Cardiac fibroblast (primary cell): ENCODE measurements at places on chromosomes 13 and 19.

DNA sequence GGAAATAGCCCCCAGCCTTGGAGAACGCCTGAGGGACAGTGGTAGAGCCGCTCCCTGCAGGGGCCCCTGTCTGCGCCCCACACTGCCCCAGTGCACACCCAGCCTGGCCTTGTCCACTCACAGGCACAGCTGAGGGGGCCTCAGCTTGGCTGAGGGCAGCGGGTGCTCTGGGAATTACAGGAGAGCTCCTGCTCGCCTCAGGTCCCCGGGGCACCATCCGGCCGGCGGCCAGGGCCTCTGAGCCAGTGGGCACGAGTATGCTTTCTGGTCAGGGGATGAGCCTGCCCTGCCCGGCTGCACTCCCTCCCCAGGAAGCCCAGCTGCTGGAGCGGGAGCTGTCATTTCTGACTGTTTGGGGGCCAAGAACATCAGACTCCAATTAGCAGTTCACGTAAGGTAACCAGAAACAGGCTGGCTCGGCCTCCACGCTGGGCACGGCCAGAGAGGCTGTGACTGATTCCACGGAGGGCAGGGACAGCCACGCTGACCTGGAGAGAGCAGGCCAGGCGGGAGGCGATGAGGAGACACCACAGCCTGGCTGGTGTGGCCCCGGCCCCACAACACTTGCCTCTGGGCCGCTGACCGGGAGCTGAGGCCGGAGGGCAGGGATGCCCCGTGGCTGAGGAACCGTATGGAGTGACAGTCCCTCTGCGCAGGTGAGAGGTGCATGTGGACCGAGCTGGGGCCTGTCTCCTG, 15.4 kb downstream of the CEBPG start:
- no peak for DNase-seq

- peak; percentile 1 for DNase-seq
Measured at GRCh38 chr13:91574766-91575165, 176.3 kb downstream of the GPC5 start.

- no peak for DNase-seq
Measured at GRCh38 chr19:35216833-35217648, 11.5 kb downstream of the FAM187B start.

- no peak for DNase-seq
Measured at GRCh38 chr19:17998827-17999150, 9.2 kb upstream of the ARRDC2 start.

DNA sequence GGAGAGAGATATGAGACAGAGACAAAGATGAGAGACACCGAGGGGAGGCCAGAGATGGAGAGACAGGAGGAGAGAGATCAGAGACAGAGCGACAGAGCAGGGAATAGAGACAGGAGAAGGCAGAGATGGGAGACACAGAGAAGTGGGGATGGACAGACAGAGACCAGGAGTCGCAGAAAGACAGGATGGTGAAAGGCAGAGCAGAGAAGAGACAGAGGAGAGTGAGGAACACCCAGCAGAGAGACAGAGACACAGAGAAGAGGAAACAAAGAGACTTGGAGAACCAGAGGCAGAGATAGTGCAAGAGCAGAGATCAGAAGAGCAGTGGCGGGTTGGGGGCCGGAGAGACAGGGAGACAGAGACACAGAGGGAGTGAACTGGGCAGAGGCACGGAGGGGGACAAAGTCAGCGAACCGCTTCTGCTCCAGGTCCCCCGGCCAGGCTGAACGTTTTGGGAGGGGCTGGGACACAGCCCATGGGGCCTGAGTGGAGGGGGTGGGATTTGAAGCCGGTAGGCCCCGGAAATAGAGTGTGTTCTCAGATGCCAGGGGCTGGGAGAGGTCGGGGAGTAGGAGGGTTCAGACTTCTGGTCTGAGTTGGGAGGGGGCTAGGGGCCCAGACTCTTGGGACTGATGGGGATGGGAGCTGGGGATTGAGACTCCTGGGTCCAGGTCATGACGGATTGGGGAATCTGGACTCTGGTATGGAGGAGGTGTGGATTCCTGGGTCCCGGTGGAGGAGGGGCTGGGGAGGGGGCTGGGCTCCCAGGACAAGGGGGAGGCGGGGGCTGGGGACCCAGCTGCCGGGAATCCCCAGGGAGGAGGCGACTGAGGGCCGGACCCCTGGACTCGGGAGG, 654 bp downstream of the ZNF579 start:
- DNase-seq, result peak; percentile 51

DNA sequence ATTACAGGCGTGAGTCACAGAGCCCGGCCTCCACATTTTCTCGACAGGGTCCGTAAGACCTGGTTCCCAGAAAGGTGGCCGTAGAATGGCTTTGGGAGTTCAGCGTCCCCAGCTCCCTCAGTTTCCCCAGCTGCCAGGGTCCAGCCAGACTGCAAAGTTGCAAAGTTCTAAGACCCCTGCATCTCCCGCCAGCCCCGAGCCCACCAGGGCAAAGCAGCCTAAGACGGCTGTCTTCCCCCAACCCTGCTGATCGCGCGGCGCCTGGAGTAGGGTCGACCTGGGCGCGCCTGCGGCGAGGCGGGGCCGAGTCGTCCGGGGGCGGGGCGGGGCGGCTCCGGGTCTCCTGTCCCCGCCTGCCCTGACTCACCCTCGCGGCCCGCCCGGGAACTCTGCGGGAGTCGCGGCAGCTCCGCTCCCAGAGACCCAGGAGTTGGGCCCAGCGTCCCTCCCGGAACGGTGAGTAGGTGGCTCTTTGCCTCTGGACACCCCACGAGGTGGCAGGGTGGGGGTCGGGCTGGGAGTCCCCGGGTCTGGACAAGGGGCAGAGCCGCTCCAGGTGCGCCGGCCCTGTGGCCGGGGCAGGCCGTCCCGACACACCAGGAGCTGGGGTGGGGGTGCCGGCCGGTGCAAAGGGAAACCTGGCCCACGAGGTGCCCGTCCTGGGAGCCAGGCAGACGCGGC, at the start of gene LRRC8E:
LRRC8E (plus strand) TSS at position 366 of the 681 bp plus-strand sequence. CDS start 7,094 bp downstream, outside the sequence.
- peak; percentile 72 for DNase-seq

DNA sequence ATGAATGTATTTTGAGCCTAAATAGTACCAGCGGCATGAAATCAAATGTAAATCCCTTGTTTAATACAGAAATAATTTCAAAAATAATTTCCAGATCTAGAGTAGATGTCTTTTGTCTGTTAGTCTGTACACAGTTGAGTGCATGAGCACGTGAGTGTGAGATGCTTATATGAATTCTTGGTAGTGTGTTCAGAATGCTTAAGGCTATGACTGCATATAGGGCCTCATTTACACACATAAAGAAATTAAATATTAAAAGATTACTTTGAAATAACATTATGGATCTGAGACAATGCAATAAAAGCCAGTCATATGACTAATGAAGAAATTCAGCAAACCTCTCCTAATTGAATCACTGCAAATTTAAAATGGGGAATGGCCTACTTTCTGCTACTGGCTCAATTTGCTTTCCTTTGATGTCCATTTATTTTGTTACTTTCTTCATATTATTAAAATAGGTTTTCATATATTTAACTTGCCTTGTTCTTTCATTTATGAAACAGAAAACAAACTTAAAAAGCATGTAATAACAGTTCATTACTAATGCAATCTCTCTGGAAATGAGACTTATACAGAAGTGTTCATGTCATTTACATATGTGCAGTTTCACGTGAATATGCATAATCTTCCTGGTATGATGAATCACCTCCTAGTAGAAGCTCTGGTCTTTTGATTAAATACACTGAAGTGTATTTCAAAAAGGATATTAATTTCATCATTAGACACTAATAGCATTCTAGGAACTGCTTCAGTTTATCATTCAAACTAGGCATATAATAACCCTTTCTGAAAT, 4.5 kb downstream of the AMER2 start:
- DNase-seq, result no peak

DNA sequence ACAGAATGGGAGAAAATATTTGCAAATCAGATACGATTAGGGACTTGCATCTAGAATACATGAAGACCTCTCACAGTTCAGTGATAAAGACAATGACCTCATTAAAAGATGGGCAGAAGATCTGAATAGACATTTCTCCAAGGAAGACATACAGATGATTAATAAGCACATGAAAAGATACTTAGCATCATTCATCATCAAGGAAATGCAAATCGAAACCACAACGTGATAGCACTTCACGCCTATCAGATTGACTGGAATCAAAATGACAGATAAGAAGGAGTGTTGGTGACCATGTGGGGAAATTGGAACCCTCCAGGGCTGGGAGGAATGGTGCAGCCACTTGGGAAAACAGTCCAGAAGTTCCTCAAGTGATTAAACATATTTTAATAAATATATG, 25.8 kb downstream of the CFAP97D2 start:
- DNase-seq, result no peak

- no peak for DNase-seq
Measured at GRCh38 chr13:112700291-112701060, 10.6 kb downstream of the ATP11A start.

DNA sequence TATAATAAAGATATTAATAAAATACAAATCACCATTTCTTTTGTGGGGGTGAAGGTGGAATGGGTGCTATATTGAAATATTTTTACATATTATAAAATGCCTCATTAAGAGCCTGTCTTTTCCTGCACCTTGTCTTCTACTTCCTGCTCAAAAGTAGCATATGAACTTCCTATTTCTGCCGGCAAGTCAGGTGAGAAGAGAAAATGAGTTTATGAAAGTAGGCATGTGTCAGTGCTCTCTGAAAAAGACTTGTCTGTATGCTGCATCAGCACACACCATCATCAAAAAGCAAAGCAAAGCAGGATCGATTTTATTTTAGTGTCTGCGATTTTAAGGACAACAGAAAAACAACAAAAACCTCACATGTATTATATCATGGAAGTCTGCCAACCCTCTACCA, 114.2 kb downstream of the RAP2A start:
- no peak for DNase-seq

DNA sequence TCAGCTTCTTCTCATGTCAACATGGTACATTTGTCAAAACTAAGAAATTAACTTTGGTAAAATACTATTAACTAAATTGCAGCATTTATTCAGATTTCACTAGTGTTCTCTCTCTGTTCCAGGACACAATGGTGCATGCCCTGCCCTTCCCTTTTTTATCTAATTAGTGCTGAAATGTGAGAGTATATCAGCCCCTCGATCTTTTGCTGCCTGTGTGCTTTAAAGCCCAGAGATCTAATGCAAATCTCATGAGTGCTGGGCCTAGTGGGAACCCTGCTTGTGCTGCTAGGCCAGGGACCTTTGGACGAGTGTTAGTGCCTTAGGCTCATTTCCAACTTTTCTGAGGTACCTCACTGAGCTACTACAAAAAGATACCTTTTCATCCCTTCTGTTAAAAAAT, 221.1 kb upstream of the EDNRB start:
- no peak for DNase-seq

GRCh38 chr19:13748169-13748828, 16.0 kb upstream of the MRI1 start:
- DNase-seq, result peak; percentile 55

DNA sequence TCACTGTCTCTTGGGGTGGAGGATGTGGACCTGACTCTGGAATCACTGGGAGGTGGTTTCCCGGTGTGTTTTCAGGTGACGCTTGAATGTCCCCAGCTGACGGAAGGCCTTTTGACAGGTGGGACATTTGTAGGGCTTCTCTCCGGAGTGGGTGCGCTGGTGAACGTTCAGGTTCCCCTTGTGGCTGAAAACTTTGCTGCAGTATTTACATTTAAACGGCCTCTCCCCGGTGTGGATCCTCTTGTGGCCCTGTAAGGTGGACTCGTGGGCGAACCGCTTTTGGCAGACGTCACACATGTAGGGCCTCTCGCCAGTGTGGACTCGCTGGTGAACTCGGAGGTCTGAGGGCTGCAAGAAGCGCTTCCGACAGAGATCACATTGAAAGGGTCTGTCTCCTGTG, 7.8 kb downstream of the ZSCAN5B start:
- no peak for DNase-seq

DNA sequence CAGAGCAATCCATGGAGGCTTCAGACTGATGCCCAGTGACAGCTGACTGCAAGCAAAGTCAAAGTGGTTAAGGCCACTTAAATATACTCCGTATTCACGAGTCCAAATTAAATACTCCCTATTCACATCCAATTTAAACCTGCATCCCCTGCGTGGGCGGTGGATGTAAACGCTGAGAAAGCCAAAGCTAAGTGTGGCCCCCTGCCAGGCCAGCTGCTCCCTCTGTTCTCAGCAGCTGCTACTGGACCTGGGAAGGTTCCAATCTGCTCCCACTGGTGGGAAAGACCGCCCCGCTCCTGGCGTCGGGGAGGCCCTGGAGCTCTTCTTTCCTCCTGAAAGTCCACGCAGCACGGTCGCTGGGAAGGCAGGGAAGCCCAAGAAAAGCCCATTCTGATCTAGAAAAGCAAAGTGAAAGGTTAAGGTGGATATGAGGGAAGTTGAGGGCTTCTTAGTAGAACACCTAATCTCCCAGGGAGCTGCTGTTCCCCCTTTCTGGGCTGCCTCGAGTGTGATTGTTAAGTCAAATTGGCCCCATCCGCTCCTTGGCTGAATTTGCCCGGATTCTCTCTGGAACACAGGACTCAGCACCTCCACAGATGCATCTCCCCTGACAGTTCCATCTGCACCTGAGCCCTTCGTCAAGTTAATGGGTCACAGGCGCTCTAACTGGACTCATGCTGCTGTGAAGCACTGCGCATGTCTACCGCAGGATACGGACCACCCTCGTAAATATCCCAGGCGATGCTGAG, 205.5 kb downstream of the USP12 start:
- peak; percentile 90 for DNase-seq

DNA sequence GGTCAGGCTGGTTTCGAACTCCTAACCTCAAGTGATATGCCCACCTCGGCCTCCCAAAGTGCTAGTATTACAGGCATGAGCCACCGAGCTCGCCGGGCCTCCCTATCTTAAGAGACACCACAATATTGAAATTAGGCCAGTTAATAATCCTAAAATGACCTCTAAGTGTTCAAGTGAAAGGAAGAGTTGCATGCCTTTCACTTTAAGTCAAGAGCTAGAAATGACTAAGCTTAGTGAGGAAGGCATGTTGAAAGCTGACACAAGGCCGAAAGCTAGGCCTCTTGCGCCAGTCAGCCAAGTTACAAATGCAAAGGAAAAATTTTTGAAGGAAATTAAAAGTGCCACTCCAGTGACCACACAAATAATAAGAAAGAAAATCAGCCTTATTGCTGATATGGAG, 144.5 kb upstream of the FNDC3A start:
- peak; percentile 21 for DNase-seq

DNA sequence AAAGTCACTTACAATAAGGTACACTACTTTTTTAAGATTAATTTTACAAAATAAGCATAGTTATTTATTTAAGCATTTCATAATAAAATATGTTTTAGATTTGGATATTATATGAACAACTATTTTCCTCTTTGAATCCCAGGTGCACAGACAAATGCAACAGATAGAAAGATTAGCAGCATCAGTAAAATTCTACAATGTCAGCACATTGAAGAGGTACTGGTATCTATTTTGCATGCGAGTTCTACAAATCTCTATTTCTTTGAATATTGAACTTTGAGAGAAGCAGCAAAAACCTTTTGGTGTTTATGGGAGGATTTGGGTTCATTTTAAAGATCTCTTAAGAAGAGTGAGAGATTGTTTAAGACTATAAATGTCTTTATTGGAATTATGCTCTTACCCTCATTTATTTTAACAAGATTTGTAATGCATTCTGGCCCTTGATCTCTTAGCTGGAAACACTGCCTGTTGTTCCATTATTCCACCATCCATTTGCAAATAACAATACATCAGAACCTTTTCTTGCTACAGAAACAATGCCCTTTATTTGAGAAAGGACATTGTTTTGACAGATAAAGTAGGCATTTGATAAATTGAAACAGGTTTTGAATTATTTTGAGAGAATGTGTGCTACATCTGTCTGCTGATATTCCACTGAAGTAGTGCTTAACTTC, 558.8 kb upstream of the KLHL1 start:
- DNase-seq, result no peak
